Inflammatory macrophage treated with lipopolysaccharide for 1 hour (primary cell): ENCODE measurements at places on chromosomes 2 and 18.

DNA sequence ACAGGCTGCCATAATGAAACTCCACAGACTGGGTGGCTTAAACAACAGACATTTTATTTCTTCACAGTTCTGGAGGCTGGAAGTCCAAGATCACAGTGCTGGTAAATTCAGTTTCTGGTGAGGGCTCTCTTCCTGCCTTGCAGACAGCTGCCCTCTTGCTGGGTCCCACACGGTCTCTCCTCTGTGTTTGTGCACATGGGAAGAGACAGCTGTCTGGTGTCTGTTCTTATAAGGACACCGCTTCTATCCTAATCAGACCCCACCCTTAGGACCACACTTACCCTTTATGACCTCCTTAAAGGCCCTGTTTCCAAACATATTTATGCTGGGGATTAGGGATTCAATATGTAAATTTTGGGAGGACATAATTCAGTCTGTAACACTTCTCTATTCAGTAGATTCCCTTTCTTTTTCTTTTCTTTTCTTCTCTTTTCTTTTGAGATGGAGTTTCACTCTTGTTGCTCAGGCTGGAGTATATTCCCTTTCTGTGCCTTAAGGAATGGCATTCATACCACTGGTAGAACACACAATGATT is 18.9 kb downstream of the CTIF start:
- no peak for DNase-seq

DNA sequence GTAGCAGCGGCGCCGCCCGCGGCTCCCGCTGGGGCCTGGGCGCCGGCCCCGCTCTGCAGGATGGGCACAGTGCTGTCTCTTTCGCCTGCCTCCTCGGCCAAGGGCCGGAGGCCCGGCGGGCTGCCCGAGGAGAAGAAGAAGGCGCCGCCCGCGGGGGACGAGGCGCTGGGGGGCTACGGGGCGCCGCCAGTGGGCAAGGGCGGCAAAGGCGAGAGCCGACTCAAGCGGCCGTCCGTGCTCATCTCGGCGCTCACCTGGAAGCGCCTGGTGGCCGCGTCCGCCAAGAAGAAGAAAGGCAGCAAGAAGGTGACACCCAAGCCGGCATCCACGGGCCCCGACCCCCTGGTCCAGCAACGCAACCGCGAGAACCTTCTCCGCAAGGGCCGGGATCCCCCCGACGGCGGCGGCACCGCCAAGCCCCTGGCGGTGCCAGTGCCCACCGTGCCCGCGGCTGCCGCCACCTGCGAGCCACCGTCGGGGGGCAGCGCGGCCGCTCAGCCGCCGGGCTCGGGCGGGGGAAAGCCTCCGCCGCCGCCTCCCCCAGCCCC is 369 bp downstream of the CDK5R2 start:
- DNase-seq: no peak

DNA sequence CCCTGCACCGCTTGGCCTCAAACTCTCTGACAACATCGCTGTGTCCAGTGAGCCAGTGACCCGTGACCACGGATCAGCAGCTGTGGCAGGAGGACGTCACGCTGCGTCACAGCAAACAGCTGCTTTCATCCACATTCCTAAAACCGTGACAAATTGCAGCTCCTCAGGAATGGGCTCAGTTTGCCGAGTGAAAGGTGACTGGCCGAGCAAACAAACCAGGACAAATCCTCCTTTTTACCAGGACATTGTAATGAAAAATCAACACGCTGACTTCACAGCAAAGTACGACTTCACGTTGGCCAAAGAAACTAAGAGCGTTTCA is 57.6 kb downstream of the PXDN start:
- DNase-seq: no peak

DNA sequence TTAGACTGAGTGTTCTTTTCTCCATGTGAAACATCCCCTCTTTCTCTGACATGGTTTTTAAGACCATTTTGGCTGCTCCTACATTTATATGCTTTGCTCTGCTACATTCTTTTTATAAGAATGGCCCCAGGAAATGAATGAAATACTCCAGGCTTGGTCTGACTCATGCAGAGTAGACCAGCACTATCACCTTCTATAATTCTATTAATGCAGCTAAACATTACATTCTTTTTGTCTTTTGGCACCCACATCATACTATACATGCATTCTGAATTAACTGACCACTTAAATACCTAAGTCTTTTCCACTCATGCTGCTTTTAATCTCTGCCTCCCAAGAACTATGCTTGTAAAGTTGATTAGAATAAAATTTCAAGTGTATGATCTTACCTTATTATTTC is 94.1 kb downstream of the AAK1 start:
- DNase-seq: no peak

- DNase-seq: no peak
Observed at GRCh38 chr2:136239079-136239685, 121.2 kb upstream of the CXCR4 start.

GRCh38 chr2:81196933-81197628 is 892.5 kb upstream of the LRRTM1 start:
- no peak for DNase-seq

DNA sequence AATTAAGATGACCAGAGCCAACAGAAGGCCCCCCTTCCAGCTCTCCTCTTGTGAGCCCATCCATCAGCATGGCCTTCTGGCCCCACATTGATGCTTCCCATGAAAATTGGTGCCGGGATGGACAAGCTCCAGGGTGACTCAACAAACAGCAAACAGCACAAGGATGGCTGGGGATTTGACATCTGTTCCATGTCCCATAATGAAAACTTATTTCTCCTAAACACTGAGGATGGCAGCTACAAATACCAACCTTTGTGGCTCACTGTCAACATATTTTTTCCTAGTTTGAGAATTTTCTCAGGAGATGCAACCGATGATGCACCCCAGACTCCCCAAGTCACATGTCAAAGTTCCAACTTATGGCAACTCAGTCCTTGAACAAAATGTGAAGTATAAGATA is 169.6 kb upstream of the SIX2 start:
- no peak for DNase-seq

- no peak for DNase-seq
Observed at GRCh38 chr18:28682912-28683311, 506.0 kb upstream of the CDH2 start.

DNA sequence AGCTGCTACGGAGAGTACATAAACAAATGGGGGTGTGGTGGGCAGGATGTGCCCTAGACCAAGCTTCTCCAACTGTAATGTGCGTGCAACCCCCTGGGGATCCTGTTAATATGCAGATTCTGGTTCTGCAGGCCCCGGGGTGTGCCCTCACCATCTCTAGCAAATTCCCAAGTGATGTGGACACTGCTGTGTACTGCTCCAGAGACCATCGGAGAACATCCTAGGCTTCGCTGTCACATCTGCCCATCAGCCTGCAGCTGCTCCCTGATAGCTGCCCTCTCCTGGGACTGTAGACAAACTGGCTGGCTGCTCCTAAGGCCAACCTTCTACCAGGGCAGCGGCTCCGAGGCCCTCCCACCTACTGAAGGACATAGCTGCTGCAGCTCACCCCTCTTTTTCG is 3.2 kb downstream of the HS1BP3 start:
- no peak for DNase-seq

DNA sequence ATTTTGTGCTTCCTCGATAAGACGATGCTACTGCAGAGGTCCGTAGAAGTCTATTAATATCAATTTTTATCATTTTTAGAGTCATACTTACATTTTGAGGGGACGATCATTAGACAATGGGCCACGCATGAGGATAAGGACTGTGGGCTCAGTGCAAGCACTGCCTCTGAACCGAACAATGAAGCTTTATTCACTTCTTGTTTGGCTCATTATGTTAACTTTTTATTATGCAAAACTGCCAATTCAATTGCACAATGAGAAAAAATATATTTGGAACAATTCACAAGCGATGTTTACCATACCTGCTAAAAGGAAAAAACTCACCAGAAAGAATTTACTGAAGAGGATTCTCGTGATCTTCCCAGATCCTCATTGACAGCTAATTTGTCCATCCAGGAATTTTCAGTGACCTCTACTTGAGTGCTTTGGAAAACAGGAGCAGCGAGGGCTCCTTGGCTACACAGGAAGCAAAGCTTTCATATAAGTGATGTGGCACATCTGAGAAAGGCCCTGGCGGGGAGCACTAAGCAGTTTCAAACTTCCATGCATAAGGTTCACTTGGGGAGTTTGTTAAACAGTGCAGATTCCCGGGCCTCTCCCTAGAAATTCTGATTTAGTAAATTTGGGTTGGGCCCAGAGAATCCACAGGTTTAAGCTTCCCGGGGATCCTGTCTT is 13.3 kb upstream of the CAPN13 start:
- no peak for DNase-seq

GRCh38 chr2:160301420-160301819 is 101.3 kb upstream of the ITGB6 start:
- DNase-seq: no peak

- DNase-seq: no peak
Observed at GRCh38 chr18:74110976-74111375, 36.7 kb downstream of the FBXO15 start.

- DNase-seq: peak; percentile 51
Observed at GRCh38 chr2:218010140-218010983, 7.6 kb upstream of the TNS1 start.

GRCh38 chr2:195535911-195536522 is 121.0 kb upstream of the SLC39A10 start:
- peak; percentile 84 for DNase-seq

DNA sequence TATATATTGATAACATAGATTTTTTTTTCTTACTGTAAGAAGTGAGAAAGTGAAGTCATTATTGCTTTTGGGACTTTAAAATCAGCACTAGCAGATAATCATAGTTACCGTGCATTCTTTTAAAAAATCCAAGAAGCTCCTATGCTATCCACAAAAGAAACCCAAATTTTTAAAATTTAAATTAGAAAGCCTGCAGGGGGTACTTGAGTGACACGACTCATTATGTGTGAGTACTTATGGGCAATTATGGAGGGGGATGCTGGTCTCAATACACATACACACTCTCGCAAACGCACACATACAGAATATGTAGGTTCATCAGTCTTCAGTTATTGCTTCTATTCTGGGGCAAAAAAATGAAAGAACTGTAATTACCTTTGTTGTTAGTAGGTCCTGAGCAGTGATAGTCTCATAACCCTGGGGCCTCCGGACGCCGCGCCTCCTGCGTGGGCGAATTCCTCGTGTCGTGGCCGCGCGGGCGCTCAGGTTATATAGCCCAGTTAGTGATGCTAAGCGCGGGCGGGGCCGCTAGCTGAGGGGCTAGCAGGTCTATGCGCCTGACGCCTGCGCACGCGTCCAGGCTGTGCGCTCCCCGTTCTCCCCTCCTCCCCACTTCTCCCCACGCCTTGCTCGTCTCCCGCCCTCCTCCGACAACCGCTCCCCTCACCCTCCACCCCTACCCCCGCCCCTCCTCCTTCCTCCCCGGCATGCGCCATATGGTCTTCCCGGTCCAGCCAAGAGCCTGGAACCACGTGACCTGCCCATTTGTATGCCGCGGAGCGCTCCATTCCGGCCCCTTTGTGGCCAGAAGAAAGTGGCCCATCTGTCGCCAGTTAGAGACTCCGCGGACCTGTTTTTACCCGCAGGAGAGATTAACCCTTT is at the start of gene NEUROD1:
TSS of gene NEUROD1 (minus strand) at position 463 of the 882 bp plus-strand sequence. CDS start 1,657 bp downstream, outside the sequence.
- DNase-seq: no peak

DNA sequence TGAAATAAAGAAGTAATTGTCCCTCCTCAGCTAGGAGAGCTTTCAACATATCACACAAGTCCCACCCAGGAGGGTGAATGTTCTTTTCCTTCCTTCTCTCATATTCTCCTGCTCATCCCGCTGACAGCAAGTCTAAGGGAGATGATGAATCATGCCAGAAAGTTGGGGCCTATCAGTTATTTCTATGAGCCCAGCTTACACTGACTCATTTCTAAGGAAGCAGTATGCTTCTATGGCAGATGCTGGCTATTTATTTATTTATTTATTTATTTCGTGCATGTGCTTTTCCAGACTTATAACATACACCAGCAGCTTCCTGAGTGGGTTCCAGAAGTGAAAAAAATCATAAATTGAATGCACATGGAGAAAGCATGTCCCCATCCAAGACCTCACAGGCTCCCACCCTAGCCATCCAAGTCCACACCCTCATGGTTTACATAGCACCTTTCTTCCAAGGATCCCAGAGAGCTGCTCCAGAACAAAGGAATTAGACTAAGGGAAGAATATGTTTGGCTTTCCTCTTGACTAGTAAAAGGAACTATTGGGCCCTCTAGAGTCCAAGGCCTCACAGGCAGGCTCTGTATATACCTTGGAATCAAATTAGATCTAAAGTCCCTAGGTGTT is 1074.2 kb upstream of the ZEB2 start:
- peak; percentile 22 for DNase-seq

DNA sequence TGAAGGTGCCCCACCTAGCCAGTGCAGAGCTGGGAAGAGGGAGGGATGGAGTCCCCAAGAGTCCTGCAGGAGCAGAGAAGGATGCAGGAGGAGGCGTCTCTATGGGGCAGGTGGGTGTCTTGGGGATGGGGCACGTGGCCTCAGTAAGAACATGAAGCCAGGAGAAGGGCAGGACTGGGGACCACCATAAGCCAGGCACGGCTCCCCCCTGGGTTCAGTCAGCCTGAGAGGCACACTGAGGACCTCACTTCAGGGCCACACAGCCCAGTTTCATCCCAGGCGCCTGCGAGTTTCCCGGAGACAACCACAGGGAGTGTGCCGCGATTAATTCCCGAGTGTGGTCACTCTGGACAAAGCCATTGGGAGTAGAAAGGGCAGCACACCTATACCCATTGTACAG is 120.3 kb downstream of the GYPC start:
- DNase-seq: no peak

DNA sequence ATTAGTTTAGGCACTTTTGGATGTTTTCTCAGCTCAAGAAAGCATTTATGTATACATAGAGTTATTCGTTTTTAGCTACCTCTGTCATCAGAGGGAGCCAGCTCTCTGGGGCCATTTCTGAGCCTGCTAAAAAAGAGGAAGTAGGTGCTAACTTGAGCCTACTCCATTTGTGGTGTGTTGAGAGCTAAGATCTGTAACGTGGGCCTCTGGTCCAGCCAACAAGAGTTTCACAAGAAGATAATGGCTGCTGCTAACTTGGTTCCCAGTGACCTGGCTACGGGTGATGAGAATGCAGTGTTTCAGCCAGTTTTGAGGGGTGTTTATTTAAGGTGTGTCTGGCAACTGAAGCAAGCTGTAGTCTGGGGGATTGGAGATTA is 182.5 kb downstream of the PRKCE start:
- peak; percentile 61 for DNase-seq

DNA sequence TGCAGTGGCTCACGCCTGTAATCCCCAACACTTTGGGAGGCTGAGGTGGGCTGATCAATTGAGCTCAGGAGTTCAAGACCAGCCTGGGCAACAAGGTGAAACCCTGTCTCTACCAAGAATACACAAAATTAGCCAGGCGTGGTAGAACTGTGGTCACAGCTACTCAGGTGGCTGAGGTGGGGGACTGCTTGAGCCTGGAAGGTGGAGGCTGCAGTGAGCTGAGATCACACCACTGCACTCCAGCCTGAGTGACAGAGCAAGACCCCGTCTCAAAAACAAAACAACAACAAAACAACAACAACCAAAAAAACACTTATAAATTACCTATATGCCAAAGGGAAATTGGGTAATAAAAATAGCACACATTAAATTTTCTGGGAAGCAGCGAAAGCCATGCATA is 141.6 kb downstream of the HDAC4 start:
- no peak for DNase-seq

- DNase-seq: no peak
Observed at GRCh38 chr2:161173541-161174194, 13.4 kb downstream of the TANK start.
